ENCODE measurements at places on chromosomes 11 and 22.
A peak's percentile ranks its signal among the peaks of the same experiment; 100 is the strongest.

DNA sequence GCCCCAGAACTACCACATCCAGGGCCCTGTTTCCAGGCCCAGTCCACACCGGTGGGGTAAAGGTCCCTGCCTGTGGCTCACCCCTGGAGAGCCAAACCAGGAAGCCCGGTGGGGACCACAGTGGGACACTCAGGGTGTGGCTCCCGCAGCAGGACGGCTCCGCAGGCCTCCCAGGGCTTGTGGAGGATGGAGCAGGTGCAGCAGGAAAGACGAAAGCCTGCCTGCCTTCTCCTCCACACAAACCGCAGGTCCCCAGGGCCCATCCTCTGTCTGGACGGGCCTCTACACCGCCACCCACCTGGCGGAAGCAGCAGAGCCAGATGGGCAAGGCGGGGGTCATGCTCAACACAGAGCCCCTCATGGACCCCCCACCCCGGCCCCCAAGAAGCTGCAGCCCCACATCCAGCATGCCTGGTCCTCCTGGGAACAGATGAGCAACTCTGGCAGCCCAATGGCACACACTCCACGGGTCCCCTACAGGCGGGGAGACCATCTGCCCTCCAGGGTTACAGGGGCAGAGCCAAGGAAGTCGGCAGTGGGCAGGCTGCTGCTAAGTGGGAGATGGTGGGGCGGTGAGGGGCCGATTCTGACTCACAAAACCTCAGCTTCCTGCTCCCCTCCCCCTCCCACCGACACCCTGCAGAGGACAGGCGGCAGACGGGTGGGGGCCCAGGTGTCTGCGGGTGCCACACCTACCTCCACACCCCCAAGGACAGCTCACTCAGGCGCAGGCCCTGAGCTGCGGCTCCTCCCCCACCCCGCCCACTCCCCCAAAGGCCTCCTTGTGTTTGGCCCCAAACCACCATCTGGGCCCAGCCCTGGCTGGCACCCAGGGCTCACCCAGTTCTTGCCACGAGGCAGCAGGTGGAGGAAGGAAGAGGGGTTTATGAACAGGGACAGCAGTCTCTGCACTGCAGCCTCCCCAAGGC, 5.2 kb downstream of the SBF1 start:
- DNase-seq, result peak; percentile 21

DNA sequence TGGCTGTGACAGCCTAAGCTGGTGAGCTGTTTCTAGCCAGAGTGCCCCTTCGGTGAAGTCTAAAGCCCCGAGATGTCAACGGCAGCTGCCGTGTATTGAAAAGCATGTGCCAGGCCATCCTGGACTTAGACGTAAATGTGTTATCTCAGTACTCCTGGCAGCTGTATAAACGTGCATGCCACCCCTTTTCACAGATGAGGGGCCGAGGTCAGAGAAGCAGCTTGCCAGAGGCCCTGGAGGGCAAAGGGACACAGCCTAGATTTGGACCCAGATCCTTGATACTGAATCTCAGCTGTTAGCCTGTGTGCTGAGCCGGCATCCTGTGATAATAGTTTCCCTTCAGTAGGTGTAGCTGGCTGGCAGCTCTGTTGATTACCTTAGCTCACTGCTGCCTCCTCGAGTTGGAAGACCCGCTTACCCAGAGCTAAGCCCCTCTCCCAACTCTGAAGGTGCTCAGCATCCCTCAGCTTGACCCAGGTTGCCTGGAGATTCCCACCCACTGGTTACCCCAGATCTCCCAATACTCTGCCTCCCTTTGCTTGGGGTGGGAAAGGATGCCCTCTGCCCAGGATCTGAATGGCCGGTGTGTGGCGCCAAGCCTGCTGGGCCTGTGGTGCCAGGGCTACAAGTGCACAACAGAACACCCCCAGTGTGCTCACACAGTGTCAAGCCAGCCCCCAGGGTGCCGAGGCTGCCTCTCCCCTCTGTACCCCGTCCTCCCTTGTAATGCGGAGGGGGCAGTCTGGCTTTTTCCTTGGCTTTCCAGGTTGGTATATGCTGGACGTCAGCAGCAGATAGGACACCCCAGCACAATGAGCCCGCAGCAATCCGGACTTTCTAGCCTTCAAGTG, 59.8 kb upstream of the WNT7B start:
- DNase-seq, result peak; percentile 23

DNA sequence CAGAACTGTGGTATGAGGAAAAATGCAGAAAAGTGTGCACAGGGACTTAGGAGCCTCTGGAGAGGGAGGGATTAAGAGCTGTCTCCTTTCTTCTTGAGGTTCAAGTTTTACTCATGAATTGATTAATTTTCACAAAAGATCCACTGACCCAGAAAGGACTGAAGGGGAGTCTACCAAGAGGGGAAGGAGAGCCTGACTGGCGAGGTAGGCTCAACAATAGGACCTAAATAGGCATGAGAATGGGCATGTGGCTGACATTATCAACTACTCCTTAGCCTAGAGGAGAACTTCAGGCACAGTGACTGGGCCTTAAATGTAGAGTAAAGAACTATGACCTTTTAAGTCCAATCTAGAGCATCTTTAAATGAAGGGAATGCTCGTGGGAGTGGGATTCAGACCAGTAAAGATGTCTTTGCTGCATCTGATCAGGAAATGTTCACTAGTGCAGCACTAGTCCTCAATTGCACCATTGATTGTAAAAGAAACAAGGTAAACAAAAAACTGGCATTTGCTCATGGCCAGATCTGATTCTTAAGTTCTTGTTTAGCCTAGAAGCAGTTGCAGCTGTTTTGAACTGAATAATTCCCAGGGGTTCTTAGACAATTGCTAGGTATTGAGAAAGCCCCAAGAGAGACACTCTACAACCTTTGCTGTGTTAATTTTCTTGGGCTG, 135.6 kb downstream of the RAB38 start:
- no peak for DNase-seq

DNA sequence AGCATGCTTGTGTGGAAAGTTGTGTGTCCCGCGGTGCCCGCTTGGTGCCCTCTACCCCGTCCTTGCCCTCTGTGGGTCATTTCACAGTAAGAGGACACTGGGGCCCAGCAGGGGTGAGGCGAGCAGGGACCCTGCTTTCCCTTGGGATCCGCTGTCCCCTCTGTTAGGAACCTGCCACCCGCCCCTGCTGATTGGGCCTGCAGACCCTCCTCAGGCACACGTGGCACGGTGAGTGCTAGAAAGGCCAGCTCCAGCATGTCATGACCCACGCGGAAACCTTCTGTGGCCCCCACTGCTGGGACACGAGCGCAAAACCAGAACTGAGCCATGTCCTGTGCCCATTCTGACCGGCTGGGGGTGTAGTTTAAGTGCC, 353.1 kb downstream of the TBC1D22A start:
- no peak for DNase-seq

GRCh38 chr22:31926969-31927368, 17.4 kb upstream of the YWHAH start:
- no peak for DNase-seq

DNA sequence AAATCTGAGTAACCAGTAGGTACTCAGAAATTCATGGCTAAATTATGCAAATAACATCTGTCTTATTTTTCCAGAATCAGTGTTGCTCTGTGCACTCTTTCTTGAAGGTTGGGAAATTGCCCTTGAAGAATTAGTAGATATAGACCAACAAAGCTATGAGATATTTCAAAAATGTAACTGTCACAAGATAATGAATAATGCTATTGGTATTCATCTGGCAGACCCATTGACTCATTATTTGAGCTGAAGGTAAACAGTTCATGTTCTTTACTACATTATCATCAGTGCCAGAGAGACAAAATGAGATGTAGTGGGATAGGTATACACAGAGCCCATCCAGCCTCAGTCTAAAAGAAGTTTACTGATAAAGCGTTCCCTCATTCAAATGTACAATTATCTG, 274.7 kb downstream of the CASP12 start:
- DNase-seq, result peak; percentile 81

GRCh38 chr22:36411589-36412258, 24.0 kb upstream of the MYH9 start:
- DNase-seq, result no peak

DNA sequence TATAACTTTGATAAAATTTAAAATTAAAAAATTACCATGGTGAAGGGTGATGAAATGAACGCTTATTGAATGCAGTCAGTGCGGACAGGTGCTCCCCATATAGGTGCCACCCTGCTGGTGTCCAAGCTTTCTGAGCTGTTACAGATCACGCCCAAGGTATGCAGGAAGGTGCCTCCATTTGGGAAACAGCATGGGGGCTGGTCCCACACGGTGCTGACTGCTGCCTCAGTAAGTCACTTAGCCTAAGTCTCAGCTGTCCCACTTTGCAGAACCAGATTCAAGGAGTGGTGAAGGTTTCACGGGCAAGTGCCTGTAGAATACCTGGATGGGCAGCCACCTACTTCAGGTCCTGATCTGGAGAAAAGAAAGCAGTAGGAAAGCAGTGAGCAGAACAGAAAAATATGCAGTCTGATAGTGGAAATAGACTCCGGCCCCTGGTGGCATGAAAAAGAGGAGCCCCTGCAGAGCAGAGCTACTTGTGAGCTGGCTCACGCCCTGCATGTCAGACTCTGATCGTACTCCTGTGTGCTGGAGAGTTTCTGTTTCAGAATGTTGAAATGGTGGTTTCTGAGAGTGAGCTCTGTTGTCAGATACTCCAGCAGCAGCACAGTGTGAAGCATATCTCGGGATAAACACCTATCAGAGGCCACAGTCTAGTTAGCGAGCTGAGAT, 33.2 kb downstream of the ADORA2A start:
- peak; percentile 38 for DNase-seq

DNA sequence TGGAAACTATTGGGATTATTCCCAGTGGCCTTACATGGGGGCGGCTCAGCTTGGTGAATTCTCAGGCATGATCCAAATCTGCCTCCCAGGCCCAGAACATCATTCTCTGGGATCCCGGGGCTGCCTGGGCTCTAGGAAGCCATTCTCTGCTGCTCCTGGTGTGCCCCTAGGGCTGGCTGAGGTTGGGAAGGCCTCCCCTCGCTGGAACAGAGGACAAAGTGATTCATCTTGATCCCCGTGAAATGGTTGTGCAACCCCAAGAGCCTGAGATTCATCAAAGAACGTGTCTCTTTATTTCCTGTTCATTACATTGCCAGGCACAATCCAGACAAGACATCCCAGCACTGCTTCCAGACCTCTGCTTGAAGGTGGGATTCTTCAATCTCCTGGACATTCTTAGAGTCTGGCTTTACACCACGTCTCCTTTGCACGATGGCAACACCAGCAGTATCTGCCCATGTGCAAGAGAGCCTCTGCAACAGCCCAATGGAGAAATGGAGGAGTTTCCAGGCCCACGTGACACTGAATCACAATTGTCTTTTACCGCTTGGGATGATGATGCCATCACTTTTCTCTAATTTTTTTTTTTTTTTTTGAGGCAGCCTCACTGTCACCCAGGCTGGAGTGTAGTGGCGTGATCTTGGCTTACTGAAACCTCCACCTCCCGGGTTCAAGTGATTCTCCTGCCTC, 52.3 kb downstream of the TST start:
- peak; percentile 19 for DNase-seq

- DNase-seq, result no peak
Observed at GRCh38 chr11:124618863-124619262, 3.8 kb upstream of the TBRG1 start.

DNA sequence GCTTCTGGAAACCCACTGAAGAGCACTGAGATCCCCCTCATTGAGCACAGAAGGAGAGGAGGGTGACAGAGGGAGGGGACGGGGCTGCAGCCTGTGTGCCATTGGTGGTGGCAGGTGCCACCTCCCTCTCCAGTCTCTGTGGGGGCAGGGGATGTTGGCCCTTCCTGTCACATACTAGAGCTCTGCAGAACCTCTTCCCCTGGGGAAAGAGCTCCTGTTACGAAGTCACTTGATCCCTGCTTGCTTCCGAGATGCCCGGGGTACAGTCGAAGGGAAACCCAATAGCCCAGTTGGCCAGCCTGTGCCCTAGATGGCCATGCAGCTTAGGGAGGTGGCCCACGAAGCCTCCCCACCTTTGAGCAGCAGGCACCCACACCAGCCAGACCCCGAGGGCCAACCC, 29.4 kb downstream of the DAGLA start:
- DNase-seq, result no peak

DNA sequence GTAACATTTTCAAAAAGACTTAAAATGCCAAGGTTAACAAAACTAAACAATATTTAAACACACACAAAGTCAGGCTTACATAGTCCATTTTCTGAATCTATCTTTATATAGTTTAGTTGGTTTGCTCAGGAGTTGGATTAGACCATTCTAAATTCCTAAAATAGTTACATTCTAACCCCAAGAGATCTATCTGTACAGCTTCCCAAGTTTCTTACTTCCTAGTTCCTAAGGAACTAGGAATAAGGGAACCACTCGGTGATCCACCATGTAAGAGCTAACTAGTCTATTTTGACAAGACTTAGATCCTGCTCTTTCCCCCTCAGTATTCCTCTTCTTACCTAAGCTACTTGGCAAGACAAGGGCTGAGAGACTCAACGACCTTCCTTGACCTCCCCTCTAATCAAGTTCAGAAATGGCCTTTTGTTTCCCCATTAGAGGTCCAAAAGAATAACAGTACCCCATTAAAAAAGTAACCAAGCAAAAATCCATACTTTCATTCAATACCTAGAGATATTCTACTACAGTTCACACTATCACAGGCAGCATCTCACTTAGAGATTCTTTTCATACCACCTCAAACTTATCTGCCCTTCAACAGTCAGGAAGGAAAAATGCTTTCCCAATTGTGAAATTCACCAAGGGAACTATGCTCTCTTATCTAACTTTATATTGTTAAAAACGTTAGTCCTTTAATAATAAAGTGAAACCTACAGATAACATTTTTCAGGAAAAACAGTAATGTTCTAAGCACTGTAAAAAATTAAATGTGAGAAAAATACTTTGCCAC, 253.1 kb downstream of the TTC28 start:
- peak; percentile 34 for DNase-seq

DNA sequence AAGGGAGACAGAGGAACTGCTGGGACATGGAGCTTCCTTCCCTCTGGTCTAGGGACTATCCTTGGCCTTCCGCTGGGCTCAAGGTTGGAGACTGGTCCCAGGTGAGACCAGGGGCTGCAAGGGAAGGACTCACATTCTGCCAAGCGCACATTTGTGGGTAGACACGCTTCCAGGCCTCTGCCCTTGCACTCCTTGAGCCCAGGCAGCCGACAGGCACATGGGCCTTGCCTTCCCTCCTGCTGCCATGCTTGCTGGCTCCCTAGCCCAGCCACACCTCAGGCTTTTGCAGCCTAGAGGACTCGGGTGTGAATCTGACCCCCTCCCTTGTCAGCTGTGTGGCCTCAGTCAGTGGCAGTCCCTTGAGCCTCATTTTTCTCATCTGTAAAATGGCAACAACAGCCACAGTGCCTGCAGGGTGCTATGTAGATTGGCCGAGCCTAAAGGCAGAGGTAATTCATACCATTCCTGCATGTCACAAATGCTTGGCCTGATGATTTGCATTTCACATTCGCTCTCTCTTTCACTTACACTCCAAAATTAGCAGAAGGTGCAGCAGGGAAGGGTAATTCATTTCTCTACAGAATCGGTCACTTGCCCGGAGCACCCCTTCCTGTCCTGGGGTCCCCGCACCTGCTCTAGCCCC, 57.6 kb upstream of the NECTIN1 start:
- no peak for DNase-seq

GRCh38 chr11:9972989-9973388, 309.1 kb downstream of the SWAP70 start:
- peak; percentile 81 for DNase-seq

GRCh38 chr11:31986201-31986889, 104.5 kb upstream of the RCN1 start:
- no peak for DNase-seq

Data from cardiac fibroblast (primary cell).